T-cell (primary cell): ENCODE measurements at places on chromosomes 1 and 21. TPM values are rescaled to one million over a fixed set of nuclear protein-coding genes. Genes with fewer than 3 reads are reported as not detected.

GRCh38 chr1:29270929-29271521 lies 34.7 kb downstream of the PTPRU start:
- no peaks in the 10 kb centered on the region for H3K4me1 ChIP-seq
- DNase-seq = no peak
- H3K4me3 ChIP-seq = no peak overlapping the region
- peaks cover 37% of the 10 kb centered on the region for H3K27me3 ChIP-seq
- H3K27ac ChIP-seq = no peak overlapping the region

- no peaks in the 10 kb centered on the region for H3K27me3 ChIP-seq
- peaks cover 7% of the 10 kb centered on the region for H3K36me3 ChIP-seq
- no peak overlapping the region for H3K4me3 ChIP-seq
- H3K27ac ChIP-seq = no peak overlapping the region
Observed at GRCh38 chr1:243268751-243269460, 13.1 kb downstream of the SDCCAG8 start.

DNA sequence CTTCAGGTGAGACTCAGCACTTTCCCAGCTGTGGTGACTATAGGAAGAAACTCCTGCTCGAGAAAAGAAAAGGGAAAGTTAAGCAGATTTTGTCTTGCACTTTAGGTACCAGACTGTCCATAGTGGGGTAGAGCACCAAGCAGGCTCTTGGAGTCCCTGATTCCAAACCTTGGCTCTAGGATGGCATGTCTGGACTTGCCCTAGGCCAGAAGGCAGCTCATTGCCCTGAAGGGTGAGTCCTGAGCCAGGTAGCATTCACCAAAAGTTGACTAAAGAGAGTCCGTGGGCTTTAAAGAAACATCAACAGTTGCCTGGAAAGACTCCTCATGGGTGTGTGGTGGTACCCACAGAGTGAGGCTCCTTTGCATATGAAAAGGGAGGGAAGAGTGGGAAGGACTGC lies 145.2 kb upstream of the SNX7 start:
- no peak for DNase-seq
- no peaks in the 10 kb centered on the region for H3K36me3 ChIP-seq
- H3K27me3 ChIP-seq = no peaks in the 10 kb centered on the region
- no peaks in the 10 kb centered on the region for H3K4me1 ChIP-seq
- H3K4me3 ChIP-seq = no peak overlapping the region

- no peaks in the 10 kb centered on the region for H3K36me3 ChIP-seq
- no peaks in the 10 kb centered on the region for H3K27me3 ChIP-seq
- H3K27ac ChIP-seq = no peak overlapping the region
- DNase-seq = no peak
- no peaks in the 10 kb centered on the region for H3K4me1 ChIP-seq
- no peak overlapping the region for H3K4me3 ChIP-seq
Observed at GRCh38 chr1:66494482-66494881, 39.5 kb upstream of the SGIP1 start.

- H3K4me1 ChIP-seq = no peaks in the 10 kb centered on the region
- no peaks in the 10 kb centered on the region for H3K27me3 ChIP-seq
- no peak overlapping the region for H3K4me3 ChIP-seq
- no peak overlapping the region for H3K27ac ChIP-seq
Observed at GRCh38 chr1:175922254-175922881, 179.0 kb upstream of the TNR start.

- H3K36me3 ChIP-seq = no peaks in the 10 kb centered on the region
- H3K27me3 ChIP-seq = no peaks in the 10 kb centered on the region
- DNase-seq = peak; percentile 71
- H3K4me1 ChIP-seq = peaks cover 69% of the 10 kb centered on the region
Observed at GRCh38 chr21:45078877-45079281, 4.5 kb downstream of the ADARB1 start.

DNA sequence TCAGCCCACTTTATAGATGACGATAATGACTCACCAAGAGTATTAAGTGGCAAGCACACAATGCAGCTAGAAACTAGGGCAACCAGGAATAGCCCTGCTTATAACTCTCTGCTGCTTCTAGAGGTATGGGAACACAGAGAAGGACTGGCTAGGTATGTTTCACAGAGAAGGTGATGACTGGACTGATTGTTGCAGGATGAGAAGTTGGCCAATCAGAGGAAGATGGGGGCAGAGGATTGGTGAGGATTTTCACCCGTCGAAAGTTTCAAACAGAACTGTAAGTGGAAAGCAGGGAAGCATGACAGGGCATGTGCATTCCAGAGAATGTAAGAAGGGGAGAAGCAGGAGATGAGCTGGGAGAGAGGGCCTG lies 222.4 kb upstream of the JUN start:
- H3K27ac ChIP-seq = no peak overlapping the region
- DNase-seq = no peak
- H3K4me3 ChIP-seq = no peak overlapping the region
- H3K36me3 ChIP-seq = no peaks in the 10 kb centered on the region
- no peaks in the 10 kb centered on the region for H3K27me3 ChIP-seq

GRCh38 chr1:43704838-43705237 lies 2.5 kb upstream of the ST3GAL3 start:
- H3K4me1 ChIP-seq = peaks cover 7% of the 10 kb centered on the region
- peaks cover 39% of the 10 kb centered on the region for H3K36me3 ChIP-seq

DNA sequence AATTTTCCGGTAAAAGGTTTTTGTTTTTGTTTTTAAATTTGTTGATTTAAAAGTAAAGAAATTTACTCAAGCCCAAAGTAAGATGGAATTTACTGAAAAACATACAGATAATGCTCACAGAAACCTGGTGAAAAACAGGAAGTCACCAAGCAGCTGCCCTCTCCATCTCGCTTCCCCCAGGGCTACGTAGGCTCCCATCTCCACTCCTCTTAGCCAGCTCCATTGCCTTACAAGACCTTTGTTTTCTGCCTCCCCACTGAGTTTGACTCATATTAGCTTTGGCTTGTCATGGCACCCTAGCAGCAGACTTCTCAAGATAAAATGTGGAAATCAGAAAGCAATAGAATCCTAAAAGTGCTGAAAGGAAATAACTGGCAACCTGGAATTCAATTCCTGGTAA lies 57.9 kb downstream of the PHTF1 start:
- DNase-seq = no peak
- H3K36me3 ChIP-seq = no peaks in the 10 kb centered on the region
- no peaks in the 10 kb centered on the region for H3K4me1 ChIP-seq
- H3K27me3 ChIP-seq = no peaks in the 10 kb centered on the region

- H3K36me3 ChIP-seq = no peaks in the 10 kb centered on the region
- no peak for DNase-seq
- H3K4me1 ChIP-seq = peaks cover 61% of the 10 kb centered on the region
- no peak overlapping the region for H3K4me3 ChIP-seq
- no peak overlapping the region for H3K27ac ChIP-seq
Observed at GRCh38 chr1:204479387-204480136, 15.0 kb downstream of the PIK3C2B start.

DNA sequence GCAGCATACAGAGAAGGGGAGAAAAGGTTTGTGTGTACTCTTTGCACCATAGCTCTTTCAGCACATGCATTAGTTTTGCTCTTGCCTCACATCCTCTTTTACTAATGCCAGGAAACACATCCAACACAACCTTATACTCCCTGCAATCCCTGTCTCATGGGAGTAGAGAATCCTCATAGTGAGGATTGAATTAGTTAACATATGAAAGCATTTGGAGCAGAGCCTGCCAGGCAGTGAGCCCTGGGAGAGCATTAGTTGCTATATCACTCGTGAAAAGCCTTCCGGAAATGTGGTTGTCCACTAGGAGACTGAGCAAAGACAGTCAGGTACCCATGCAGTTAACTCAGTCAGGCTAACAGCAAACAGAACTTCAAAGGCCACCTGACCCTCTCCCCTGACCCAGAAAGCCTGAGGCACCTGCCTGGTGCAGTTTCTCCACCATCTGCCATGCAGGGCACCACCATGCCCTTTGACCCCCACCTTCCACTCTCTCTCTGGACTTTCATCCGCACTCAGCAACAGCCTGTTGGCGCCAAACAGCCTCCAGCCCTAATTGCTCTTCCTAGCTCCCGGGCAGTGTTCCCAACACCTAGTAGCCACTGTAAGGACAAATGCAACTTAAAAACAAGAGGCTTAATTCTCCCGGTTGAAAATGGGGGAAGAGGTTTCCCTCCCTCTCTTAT lies 14.9 kb upstream of the AGT start:
- H3K27me3 ChIP-seq = no peaks in the 10 kb centered on the region
- no peaks in the 10 kb centered on the region for H3K36me3 ChIP-seq
- no peak overlapping the region for H3K27ac ChIP-seq
- no peak overlapping the region for H3K4me3 ChIP-seq
- H3K4me1 ChIP-seq = no peaks in the 10 kb centered on the region

GRCh38 chr1:167482184-167482583 lies 36.1 kb downstream of the CD247 start:
- peaks cover 50% of the 10 kb centered on the region for H3K36me3 ChIP-seq

DNA sequence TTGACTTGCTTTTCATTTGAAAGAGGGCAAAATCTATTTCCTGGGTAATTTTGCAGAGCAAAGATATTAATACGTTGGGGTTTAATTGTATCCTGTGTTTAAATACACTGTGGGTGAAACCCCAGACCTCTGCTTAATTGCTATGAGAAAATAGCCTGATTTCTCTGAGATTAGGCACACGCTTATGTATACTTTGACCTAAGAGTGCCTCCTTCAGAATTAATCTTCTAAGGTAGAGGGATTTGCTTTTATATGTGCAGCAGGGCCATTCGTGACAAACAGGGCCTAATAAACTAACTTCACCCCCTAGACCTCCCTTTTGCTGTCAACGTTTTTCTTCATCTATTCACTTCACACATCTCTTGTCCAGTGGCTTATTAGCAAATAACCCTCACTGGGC lies 216.9 kb upstream of the ADGRL2 start:
- no peaks in the 10 kb centered on the region for H3K36me3 ChIP-seq
- no peaks in the 10 kb centered on the region for H3K27me3 ChIP-seq
- no peak overlapping the region for H3K4me3 ChIP-seq
- no peaks in the 10 kb centered on the region for H3K4me1 ChIP-seq

- no peaks in the 10 kb centered on the region for H3K27me3 ChIP-seq
- H3K4me1 ChIP-seq = peaks cover 17% of the 10 kb centered on the region
Observed at GRCh38 chr1:200535605-200536004, 84.9 kb downstream of the KIF14 start.

DNA sequence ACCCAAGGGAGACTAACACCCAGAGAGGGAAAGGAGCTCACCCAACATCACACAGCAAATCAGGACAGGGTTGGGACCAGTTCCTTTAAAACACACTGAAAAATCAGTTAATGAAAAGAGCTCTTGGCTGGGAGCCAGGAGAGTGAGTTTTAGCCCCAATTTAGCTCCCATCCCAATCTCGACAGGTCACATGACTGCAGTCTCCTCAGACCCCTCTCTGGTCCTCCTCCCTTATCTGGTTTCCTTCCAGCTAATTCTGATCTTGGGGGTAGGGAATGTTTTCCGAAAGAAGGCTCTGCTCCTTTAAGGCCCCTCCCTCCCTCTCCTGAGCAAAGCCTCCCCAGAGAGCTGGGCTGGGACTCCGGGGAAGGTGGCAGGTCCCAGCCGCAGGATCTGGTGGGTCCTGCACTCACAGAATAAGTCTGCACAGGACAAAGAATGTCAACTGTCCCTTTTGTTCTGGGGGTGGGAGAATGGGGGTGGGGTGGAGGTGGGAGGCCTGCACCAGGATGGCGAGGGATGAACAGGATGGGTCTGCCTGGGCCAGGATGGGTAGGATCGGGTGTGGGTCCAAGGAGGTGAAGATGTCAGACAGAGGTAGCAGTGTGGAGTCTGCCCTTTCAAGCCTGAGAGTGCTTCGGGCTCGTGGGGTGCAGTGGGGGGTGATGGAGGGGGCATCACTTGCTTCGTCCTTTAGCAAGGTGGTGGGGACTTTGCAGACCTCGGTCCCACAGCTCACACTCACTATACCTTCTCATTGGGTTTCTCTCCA lies 57.3 kb upstream of the SSBP3 start:
- no peaks in the 10 kb centered on the region for H3K27me3 ChIP-seq
- H3K36me3 ChIP-seq = no peaks in the 10 kb centered on the region

DNA sequence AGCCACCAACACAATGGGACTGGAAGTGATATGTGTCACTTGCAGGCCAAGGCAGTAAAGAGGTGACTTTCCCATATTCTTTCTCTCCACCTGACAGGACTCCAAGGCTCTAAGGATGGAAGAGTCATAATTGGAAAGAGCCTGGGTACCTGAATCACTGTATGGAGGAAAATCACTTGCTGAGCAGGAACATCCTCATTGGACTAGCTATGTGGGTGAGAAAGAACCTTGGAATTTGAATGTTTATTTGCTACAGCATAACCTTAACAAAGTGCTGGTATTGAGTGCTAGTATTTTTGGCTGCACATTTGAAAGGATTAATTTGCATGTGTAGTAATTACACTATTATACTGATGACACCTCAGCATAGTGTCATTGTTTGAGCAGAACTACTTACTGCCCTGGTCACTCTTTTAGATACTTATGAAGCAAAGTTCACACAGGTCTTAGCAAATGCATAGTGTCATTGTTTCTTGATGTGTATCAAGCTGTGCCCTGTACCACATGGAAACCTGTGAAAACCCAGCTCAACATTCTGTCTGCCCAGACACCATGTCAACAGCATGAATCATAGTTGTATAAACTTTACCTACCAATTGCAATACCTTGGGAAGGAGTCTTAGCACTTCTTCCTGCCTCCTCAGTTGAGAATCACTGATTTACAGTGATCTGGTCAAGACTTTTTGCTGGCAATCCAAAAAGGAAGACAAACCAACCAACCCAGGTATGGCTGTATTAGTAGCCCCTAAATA lies 5.1 kb upstream of the S100A10 start:
- H3K36me3 ChIP-seq = no peaks in the 10 kb centered on the region
- no peak for DNase-seq
- no peak overlapping the region for H3K4me3 ChIP-seq

- H3K4me1 ChIP-seq = no peaks in the 10 kb centered on the region
- H3K27me3 ChIP-seq = no peaks in the 10 kb centered on the region
- H3K4me3 ChIP-seq = no peak overlapping the region
Observed at GRCh38 chr1:67888216-67889106, 55.2 kb upstream of the GNG12 start.

DNA sequence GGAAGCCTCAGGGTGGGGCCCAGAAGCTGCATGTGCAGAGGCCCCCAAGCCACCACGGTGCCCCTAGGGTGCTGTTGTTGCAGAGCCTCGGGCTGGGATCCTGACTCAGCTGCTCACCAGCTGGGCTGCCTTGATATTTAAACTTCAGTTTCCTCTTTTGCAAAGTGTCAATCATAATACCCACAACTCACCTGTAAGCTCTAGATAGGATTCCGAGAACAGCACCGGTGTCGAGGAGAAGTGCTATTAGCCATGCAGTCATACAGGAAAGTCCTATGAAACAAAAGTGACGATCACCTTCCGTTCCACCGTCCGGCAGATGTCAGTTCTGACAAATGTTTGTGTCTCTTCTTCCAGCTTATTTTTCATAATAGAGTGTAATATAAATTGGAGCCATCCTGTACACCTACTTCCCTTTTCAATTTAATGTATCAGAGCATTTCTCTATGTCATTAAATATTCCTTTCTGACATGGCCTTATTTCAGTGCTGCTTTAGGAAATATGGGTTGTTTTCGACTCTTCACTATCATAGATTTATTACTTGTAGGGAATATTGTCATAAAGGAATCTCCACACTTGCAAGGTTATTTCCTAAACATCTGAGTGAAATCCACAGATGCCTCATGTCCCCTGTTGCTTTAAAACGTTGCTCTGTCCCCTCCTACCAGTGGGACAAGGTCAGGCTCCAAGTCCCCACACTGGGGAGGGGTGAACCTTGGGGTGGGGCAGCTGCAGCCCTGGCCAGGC lies 100.8 kb downstream of the SIK1 start:
- peaks cover 26% of the 10 kb centered on the region for H3K27me3 ChIP-seq
- no peaks in the 10 kb centered on the region for H3K4me1 ChIP-seq
- no peak overlapping the region for H3K27ac ChIP-seq

GRCh38 chr1:23673086-23673813 lies 18.4 kb upstream of the RPL11 start:
- H3K27me3 ChIP-seq = peaks cover 19% of the 10 kb centered on the region
- no peaks in the 10 kb centered on the region for H3K4me1 ChIP-seq
- no peak overlapping the region for H3K4me3 ChIP-seq
- no peaks in the 10 kb centered on the region for H3K36me3 ChIP-seq

USH2A gene
- not detected for total RNA-seq

TNFRSF9 gene
- 4.3 TPM for total RNA-seq

WNT3A gene
- total RNA-seq = not detected

BNIPL gene
- 2.6 TPM for total RNA-seq

SLC35E2B gene
- 86.5 TPM for total RNA-seq

SETDB1 gene
- total RNA-seq = 54.6 TPM

LHX8 gene
- total RNA-seq = not detected
